ACHN (cell line): ENCODE measurements at places on chromosomes 4 and X.

DNA sequence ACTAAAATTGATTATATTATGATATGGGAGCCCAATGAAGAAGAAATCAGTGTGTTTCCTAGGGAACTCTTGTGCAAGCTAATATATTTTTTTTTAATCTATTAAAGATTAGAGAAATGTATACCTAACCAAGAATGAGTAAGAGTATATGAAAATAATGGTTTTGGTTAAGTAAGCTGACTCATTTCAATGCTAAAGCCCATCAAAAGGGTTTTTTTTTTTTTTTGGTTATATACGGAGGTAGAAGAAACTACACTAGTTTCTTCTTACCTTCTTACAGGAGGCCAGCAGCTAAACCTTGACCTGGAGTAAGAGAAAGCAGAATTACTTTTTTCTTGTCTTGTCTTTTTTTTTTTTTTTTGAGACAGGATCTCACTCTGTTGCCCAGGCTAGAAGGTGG lies 27.5 kb downstream of the RUFY3 start:
- DNase-seq = no peak

DNA sequence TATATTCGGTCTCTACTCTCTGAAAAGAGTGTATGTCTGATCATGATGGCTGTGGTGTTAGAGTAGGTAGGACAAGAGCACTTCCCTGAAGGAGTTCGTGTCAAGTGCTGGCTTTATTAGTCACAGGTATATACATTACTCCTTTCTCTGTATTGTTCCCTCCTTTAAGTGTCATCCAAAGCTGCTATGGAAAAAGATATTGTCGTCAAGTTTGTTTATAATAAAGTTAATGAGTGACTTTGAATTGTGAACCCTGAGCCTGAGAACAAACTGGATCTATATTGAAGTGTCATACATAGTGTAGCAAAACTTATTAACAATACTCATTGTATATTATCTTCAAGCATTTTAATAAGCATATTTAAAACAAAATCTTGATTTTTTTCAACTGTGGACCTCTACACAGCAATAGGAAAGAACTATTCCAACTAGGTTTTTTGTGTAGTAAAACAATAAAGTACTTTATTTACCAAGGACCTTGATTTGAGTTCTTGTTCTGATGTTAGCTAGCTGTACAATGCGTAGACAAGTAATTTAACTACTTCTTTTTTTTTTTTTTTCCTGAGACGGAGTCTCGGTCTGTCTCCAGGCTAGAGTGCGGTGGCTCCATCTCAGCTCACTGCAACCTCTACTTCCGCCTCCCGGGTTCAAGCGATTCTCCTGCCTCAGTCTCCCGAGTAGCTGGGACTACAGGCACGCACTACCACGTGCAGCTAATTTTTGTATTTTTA lies 177.7 kb downstream of the RAPGEF2 start:
- no peak for DNase-seq

DNA sequence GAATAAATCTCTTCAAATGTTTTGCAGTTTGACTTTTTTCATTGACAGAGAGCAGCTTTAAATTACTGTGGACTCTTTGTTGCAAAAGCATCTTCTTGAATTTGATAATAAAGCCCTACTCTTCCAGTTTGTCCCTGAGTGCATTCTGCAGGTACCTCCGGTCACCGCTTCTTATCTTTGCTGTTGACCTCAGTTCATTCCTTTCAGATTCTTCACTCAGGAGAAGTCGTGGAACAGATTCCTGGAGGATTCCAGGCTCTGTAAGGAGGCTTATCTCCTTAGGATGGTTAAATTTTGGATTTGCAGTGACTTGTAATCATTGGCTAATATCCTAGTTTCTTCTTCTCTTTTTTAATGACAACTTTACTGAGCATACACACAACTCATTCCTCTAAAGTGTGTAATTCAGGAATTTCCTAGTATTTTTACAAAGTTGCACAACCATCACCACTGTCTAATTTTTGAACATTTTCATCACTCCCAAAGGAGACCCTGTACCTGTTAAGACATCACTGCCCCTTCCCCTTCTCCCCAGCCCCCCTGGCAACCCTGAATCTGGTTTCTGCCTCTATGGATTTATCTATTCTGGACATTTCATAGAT lies 22.0 kb downstream of the TBL1X start:
- DNase-seq = no peak

DNA sequence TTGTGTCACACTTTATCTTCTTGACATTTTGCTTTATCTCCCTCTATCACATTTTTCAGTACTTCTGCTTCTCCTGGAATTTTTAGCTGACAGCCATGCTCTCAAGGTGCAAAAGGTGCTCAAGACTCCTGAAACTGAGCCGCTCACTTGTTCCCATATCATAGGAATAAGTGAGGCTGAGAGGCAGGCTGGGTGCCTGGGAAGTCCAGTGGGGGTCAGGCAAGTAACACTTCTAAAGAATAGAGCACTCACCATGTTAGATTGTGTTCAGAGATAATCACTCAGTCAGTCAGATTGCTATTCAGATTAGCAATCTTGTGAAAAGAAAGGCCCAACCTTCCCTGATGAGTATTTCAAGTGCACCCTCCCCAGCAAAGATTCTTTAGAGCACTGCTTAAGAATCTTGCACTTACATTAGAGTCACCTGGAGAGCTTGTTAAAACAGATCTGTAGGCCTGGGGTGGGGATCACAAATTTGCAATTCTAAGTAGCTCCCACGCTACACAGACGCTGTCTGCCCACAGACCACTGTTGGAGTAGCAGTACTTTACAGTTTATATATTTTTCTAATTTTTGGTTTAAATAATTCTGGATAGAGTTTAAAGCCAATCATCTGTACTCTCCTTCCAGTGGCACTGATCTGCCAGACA lies 23.1 kb upstream of the LRAT start:
- DNase-seq = no peak

DNA sequence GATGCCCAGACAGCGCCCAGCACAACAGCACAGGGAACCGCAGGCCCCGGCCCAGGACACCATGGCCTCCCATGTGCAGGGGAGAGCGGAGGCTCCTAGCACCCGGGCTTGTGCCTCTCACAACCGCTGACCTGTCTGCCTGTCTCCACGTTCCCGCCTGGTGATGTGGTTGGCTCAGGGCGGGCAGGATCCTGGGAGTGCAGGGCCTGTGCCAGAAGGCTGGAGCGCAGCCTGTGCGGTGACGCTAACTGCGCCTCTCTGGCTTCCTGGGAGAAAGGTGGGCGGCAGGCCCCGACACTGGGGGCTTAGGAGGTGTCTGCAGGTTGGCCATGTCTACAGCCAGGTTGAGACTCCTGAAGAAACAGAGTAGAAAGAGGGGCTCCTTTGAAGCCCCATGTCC lies 48.7 kb downstream of the CPZ start:
- DNase-seq = no peak

DNA sequence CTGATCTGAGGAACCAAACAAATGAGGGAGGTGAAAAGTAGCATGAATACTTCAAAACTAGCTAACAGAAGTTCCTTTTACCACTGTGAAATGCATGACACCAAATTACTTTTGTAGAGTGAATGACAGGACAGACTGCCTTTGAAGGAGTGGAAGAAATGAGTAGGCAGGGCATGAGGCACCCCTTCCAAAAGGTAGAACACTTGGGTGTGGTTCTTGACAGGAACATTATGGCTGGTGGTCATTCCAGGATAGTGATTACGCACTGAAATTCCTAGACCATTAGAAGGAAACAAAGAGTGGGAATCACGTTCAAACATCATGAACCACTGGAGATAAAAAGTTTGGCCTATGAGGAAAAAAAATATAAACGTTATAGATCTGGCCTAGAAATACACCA lies 4.9 kb downstream of the HUWE1 start:
- no peak for DNase-seq

GRCh38 chrX:155215443-155216178 lies 649 bp upstream of the VBP1 start:
- no peak for DNase-seq
